H1 (cell line): ENCODE measurements at places on chromosomes 3 and 15. TPM values are rescaled to one million over a fixed set of nuclear protein-coding genes. Genes with fewer than 3 reads are reported as not detected.

OR5H2 gene
- total RNA-seq, result not detected in 2 replicates

WDR93 gene
- not detected in 2 replicates for total RNA-seq

WDR49 gene
- 1.7 and 3.2 TPM in 2 replicates for total RNA-seq

TIMP4 gene
- 7.5 and 8.7 TPM in 2 replicates for total RNA-seq

GP9 gene
- not detected in 2 replicates for total RNA-seq

C3orf70 gene
- 1.8 and 2.0 TPM in 2 replicates for total RNA-seq

CACNA1D gene
- 1.9 and 2.9 TPM in 2 replicates for total RNA-seq

ABHD6 gene
- total RNA-seq, result 5.9 and 6.3 TPM in 2 replicates

ABI3BP gene
- 0.32 TPM in 1 of 2 replicates, not detected in the other for total RNA-seq

GOLGA8R gene
- 0.10 and 0.34 TPM in 2 replicates for total RNA-seq

UROC1 gene
- not detected in 2 replicates for total RNA-seq

DNA sequence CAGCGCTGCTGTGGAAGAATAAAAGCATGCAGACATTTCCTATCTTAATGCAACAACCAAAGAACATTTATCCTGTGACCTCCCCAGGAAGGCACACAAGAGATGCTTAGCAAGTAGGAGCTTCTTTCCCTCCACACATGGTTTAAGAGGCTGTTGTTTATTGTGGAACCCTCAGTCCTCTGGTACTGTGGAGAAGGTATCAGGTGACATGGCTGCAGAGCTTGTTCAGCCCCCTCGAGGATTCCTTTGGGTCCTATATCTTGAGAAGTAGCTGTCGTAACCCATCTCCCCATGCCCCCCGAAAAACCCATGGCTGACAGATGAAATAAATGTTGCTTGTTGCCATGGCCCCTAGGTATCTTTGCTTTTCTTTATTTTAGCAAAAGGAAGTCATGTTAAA, 20.3 kb upstream of the ETV5 start:
- no peak for DNase-seq

- DNase-seq, result no peak
Measured at GRCh38 chr3:83498361-83499016, 1460.3 kb upstream of the CADM2 start.

DNA sequence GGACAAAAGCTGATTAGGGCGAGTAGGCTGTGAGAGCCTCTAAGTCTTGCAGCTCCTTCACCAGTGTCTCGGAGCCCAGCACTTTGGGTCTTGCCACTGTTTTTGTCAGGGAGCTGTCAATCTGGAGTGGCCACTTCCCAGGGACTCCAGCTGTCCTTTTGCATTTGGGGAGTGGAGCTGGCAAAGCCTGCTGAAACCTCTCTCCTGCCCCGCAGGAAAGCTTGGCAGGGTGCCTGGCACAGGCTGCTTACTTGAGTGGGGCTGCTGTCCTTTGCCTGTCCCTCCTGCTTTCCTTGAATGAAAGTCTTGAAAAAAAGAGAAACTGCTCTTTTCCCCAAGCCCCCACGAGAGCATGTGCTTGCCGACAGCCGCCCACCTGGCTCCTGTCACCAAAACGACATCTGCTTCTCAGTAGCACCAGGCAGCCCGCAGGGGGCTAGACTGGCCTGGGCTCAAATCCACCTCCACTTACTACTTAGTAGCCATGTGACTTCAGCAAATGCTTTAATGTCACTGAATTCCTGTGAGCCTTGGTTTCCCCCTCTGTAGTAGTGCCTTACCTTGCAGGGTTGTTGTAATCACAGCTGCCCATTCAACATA, 13.7 kb downstream of the USP13 start:
- DNase-seq, result no peak

- no peak for DNase-seq
Measured at GRCh38 chr3:116423945-116424344, 21.3 kb downstream of the LSAMP start.

GRCh38 chr3:156483002-156483401, 71.9 kb downstream of the SSR3 start:
- DNase-seq, result no peak

GRCh38 chr3:97948351-97949109, 23.7 kb downstream of the RIOX2 start:
- DNase-seq, result no peak

DNA sequence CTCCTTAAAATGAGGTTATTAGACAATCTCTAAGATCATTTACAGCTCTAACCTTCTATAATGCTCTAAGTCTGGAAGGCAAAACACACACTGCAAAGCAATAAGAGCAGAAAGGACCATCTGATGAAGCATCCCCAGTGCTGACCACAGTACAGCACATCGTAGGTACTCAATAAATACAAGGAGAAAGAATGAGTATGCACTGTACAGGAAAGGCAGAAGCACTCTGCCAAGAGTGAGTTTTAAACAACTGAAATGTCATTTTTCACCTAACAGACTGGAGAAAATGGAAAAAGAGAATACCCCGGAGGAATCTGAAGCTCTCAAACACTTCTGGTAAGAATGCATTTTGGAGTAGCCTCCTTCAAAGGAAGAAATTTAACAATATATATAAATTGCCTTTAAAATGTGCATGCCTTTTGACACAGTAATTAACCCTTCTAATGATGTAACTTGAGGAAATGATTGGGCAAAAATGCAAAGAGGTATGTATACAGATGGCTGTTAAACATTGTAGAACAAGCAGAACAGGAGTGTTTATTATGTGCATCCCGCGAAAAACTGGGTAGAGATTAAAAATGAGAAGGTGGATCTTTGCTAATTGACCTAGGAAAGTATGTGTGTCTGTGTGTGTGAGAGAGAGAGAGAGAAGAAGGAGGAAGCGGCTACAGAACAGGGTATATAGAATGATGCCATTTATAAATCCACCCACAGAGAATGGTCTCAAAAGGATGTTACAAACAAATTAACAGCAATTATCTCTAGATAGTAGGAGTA, 8.0 kb upstream of the OXTR start:
- DNase-seq, result no peak

GRCh38 chr15:81945014-81945615, 100.7 kb downstream of the MEX3B start:
- no peak for DNase-seq

DNA sequence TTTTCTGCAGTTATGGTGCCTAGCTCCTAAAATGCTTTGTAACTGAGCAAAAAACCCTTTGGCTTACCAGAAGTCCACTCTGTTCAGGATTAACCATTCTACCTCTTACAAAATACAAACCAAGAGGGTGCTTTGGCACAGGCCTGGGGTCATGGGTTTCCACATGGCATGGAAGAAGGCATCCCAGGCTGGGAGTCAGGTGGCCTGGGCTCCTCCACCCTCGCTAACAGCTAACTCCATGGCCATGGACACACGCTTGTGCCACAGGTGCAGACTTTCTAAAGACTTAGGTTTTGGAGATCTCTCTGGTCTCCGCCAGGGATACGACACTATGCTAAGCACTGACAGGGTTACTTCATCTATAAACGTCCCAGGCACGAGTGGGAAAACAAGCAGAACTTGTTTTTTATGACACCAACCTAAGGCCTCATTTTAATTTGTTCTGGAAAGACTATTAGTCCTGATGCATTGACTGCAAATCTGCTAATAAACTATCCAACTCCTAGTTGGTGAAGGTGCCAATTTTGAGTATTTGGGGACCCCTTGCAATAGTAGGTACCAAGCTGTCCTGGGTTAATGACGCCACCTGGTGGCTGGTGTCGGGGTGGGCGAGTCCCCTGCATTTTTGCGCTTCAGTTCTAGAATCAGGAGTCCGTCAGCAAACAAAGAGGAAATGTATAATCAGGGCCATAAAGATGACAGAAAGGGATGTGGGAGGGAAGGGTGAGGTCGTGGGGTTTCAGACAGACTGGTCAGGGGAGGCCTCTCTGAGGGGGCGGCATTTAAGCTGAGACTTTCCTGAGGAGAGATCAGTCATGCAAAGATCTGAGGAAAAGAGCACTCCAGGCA, 10.3 kb upstream of the ALDH1A3 start:
- peak; percentile 57 for DNase-seq

DNA sequence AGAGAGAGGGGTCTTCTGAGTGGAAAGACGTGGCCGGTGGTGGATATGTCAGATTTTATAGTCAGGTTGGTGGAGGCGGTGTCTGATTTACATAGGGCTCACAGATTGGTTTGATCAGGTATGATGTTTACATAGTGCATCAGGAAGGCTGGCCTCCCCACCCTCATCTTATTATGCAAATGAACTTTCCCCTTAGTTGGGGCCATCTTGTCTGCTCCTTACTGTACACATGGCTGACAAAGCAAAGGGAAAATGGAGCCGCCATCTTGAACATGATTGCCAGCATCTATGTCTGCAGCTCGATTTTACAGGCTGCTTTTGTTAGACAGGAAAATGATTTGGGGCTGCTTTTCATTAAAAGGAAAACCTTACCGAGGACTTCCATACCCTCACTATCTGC, 19.9 kb downstream of the SQOR start:
- DNase-seq, result no peak

DNA sequence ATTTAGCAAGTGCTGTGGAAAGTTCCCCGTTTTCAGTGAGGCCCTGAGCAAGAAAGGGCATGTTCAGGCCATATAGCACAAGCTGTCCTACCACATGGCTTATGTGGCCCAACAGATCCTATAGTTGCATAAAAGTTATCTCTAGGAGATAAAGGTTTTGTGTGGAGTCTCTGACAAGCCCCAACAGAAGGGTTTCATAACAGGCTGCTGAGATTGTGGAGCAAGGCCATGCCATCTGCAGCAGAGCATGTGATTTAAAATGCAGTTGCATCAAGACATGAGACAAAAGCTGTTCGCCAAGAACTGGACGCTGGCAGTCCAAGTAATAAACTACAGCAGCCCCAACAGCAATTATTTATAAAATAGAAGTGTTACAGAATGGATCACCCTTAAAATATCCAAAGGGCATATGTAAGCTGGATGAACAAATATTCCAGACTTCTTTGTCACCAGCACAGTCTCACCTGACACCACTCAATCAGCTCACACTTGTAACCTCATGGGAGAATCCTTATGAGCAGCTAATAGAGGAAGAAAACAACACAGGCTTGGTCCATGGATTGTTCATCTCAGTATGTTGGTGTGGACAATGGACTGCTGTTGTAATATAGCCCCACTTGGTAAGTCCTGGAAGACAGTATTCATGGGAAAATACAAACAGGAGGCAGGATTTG, 14.4 kb upstream of the CLDN1 start:
- DNase-seq, result no peak

- DNase-seq, result no peak
Measured at GRCh38 chr3:3578718-3579117, 220.5 kb upstream of the LRRN1 start.

DNA sequence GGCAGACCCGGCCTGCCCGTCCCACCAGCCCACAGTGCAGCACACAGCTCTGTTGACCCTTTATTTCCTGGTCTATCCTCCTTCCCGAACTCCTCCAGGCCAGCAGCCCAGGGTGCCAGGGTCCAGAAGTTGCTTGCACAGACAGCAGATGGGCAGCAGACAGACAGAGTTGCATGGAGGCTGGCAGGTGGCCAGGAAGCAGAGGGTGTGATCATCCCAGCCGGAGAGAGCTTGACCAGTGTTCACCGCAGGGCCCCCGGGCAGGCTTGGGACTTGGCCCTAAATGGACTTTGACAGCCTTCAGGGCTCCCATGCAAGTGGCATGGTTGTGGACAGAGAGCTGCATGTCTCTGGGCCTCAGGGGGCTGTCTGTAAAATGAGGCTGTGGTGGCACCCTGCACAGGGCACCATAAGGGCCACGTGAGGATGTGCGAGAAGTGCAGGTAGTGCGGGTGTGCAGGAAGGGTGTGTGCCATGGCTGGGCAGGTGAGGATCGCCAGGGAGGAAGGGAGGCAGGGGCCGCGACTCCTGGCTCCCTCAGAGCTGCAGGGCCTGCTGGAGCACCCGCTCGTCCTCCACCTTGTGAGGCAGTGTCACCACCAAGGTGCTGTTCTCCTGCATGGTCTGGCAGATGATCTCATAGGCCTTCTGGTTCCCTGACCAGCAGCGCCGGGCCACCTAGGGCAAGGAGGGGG, 6.3 kb upstream of the ZXDC start:
- no peak for DNase-seq

GRCh38 chr15:71883447-71883846, 73.1 kb downstream of the NR2E3 start:
- no peak for DNase-seq
